ENCODE measurements at places on chromosomes 12 and 14. TPM values are rescaled to one million over a fixed set of nuclear protein-coding genes. Genes with fewer than 3 reads are reported as not detected.

- DNase-seq: no peak
These were observed 3.1 kb downstream of the BCAT1 start for GRCh38 chr12:24945845-24946244.

GRCh38 chr12:77324763-77325468, 259.5 kb upstream of the E2F7 start:
- no peak for DNase-seq

The SPTSSA gene
- total RNA-seq: 9.5 TPM

- no peak for DNase-seq
These were observed 26.2 kb downstream of the VSX2 start for GRCh38 chr14:74265301-74265965.

DNA sequence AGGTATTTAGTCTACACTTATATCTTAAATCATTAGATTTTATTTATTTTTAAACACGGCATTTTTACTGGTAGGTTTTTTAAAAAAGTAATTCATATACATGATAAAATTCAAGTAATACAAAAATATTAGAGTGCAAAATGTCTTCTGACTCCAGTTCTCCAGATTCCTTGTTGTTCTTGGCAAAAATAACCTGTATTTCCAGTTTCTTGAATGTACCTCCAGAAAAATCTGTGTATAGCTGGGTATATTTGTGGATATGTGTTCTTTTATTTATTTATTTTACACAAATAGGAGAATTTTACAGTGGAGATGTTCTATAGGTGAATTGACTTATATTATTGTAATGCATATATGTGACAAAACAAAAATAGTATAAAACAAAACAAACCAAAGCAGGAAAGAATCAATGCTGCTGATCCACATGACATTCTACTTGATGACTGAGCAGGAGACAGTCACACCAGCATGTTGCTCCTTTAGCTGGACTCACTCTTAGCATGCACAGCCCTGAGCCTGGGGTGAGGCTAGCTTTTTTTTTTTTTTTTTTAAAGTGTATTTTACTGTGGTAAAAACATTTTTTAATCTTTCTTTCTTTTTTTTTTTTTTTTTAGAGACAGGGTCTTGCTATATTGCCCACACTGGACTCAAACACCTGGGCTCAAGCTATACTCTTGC, 42.2 kb upstream of the SLC38A2 start:
- DNase-seq: no peak

DNA sequence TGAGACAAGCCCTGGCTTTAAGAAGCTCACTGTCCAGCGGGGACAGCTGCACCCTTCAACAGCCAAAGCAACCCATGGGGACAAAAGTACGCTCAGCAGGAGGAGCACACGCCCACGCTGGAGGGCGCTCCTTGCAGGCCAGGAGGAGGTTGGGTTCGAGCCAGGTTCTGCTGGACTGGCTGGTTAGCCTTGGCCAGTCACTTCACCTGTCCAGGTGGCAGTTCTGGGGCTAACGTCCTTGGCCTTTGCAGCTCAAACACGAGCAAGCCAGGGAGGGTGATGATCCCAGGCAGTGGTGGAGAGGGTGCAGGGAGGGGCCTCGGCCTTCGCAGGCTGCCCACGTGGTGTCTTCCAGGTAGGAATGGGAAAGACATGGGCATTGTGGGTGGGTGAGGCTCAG, 13.1 kb downstream of the CHGA start:
- no peak for DNase-seq

- DNase-seq: no peak
These were observed 46.8 kb downstream of the LRIG3 start for GRCh38 chr12:58873496-58873895.
